ENCODE measurements at places on chromosomes 16 and 17. TPM values are rescaled to one million over a fixed set of nuclear protein-coding genes. Genes with fewer than 3 reads are reported as not detected.

- DNase-seq: no peak
Measured at GRCh38 chr16:20851601-20852000, 45.3 kb downstream of the REXO5 start.

DNA sequence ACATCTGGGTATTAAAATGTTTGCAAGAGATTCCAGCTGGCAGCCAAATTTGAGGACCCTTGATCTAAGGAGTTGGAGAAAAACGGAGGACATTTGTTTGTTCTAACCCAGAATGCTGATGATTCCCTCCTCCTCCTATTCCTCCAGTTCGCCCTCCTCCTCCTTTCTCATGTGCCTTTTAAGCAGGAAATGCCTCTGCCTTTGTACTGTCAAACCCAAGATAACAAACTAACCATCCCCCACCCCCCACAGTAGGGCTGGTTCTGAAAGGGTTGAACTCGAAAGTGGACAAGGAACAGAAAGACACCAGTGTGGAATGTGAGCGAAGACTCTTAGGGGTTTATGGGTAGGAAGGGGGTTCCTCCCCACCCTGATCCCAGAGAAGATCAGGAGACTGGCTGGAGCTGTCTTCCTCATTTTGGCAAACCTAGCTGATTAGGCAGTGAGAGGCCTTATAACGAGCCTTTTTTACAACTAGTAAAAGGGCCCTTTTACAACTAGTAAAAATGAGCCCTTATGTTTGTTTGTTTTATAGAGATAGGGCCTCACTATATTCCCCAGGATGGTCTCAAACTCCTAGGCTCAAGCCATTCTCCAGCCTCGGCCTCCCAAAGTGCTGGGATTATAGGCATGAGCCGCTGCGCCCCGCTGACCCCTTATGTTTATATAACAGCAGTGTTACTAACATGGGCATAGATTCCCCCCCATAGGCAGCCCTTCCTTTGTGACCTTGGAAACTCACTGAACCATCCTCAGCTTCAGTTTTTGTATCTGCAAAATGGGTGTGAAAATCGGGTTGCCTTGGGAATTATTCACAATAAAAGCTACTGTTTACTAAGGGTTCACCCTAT, 975 bp downstream of the CHD9 start:
- DNase-seq: no peak

- DNase-seq: no peak
Measured at GRCh38 chr16:56643080-56643778, 4.8 kb downstream of the MT1A start.

GRCh38 chr17:69723741-69724140, 309.2 kb downstream of the MAP2K6 start:
- no peak for DNase-seq

DNA sequence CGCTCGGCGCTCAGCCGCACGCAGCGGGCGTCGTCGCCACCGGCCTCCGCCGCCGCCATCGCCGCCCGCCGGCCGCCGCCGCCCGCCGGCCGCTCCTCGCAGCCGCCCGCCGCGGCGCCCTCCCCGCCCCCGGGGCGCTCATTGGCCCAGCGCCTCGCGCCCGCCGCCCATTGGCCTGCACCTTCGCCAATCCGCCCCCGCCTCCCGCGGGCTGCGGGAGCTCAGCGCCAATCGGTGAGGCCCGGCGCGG, at the start of gene PGP:
PGP (minus strand) TSS at position 122 of the 250 bp plus-strand sequence; CDS start at position 59, 63 bp downstream.
- DNase-seq: no peak

GRCh38 chr16:2950773-2951172, 13.3 kb upstream of the KREMEN2 start:
- DNase-seq: no peak

DNA sequence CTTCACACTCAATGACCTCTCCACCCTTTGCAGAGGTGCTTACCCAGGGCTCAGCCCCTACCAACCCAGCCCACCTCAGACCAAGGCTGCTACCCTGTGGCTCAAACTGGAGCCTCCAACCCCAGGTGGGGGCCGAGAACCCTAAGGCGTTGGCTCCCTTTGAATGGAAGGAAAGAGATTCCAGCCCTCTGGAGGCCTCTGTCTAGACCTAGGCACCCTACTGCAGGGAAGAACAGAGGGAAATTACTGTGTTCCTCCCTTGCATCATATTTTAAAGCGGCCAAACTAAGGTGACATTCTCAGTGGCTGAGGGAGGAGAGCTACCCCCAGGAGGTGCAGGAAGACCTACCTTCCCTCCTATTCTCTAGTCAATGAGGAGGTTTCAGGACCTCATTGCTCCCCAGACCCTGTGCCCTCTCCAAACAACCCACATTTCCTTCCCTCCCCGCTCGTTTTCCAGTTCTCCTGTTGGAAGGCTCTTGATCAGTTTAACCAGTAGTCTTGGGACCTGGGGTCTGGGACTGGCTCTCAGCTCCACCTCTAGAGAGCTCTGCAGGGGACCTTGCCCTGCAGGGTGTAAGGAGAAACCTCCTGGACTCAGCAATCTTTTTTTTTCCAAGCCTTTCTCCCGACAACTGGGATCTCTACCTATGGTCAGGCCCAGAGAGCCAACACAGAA, 5.5 kb upstream of the HOXB8 start:
- no peak for DNase-seq

DNA sequence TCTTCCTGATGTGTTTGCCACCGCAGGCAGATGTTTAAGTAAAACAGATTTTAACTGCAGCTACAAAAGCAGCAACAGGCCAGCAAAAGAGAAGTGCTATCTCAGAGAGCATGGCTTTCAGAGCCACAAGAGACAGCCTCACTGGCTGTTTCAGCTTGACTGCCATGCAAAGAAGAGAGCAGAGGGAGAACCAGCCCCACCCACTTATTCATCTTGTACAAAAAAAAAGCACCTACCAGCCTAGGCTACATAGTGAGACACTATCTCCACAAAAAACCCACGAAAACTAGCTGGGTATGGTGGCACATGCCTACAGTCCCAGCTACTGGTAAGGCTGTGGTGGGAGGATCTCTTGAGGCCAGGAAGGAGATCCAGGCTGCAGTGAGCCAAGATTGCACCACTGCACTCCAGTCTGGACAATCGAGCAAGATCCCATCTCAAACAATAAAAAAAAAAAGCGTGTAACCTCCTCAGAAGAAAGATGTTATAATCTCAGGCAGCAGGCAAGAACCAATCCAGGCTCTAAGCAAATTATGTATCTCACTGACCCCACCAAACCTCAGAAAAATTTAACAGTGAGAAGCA, 30.0 kb downstream of the STH start:
- DNase-seq: no peak

GRCh38 chr16:66751303-66751991, at the start of gene DYNC1LI2:
DYNC1LI2 (minus strand) TSS chr16:66751609; CDS start chr16:66751591, 18 bp downstream.
- peak; percentile 54 for DNase-seq

GRCh38 chr16:50547340-50548124, 664 bp upstream of the NKD1 start:
- no peak for DNase-seq

GRCh38 chr16:47965439-47965838, 190.4 kb downstream of the ABCC12 start:
- DNase-seq: no peak

GRCh38 chr17:37405955-37406634, 541 bp downstream of the ACACA start:
- no peak for DNase-seq

GRCh38 chr17:36152639-36153120, 23.8 kb downstream of the TBC1D3B start:
- no peak for DNase-seq

DNA sequence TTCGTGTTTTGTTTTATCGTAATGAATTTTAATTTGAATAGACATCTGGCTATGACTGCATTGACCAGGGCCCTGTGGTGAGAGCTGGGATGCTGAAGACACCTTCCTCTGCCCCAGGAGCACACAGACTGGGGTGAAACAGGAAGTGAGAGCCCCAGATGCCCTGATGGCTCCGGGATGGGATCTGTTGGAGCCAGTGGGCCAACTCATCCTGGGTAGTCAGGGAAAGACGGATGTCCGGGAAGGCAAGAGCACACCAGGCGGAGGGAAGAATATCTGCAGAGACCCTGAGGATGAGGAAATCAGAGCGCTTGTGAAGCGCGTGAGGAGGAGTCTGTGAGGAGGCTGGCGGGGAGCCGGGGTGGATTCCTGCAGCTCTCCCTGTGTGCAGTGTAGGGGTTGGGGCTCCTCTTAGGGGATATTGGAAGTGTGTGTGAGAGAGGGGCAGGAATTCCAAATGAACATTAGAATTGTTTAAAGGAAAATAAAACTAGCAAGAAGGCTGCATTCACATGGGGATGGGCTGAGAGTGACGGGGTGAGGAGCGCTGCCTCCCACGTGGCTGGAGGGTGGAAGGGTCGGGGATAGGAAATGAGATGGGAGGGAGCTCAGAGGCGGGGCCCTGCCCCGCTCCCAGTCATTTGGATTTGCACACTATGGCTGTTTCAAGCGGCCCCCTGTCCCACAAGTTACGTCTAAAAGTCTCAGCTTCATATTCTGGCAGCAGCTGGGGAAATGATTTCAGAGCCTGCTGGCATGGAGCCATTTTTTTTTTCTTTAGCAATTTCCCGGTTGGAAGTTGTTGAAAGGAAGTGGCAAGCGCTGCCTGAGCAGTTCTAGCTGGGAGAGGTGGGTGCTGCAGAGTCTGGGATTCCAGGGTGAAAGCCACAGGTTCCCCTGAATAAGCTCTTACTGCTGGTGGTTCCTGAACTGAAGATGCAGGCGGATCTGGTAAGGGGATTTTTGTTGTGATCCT, 71.2 kb upstream of the LGALS9 start:
- DNase-seq: peak; percentile 84

DNA sequence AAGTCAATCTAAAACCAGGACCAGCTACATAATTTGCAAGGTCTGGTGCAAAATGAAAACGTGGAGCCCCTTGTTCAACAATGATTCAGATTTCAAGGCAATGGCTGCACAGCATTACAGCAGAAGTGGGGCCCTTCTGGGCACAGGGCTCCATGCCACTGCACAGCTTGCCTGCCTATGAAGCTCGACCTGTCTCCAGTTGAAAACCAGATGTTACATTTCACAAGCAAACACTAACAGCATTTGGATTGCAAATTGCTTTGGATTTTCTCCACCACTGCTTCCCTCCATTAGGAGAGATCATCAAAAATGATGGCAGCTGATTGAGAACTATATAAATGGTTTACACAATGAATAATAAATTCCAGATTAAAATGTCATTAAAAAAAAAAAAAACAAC, 551.4 kb upstream of the ZFHX3 start:
- DNase-seq: no peak

DNA sequence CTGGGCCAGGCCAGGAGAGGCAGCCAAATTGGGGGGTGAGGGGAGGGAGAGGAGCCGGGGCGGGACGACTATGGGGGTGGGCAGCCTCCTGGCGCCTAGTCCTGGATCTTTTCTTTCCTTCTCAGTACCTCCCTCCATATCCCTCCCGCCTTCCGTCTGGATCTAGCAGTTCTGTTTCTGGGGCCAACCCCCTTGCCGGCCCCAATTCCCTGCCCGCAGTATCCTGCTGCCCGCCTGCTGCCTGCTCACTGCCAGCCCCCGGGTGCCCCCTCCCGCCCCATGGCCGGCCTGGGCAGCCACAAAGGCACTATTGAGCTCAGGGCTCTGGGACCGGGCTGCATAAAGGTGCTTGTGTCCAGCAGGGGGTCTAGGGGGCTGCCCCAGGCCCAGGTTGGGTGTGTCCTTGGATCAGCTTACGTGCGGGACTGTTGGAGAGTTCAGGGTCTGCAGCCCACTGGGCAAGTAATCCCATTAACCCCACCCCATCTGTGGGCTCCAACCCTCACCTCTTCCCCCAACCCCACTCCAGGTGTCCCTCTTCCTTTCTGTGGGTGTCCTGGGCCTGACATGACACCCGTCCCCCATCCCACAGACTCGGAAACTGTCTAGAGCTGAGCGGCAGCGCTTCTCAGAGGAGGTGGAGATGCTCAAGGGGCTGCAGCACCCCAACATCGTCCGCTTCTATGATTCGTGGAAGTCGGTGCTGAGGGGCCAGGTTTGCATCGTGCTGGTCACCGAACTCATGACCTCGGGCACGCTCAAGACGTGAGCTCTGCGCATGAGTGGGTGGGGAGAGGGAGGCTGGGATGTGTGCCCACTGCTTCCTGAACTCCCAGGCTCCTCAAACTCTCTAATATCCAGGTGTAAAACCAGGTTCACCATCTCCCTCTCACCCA, 2.0 kb downstream of the WNK4 start:
- DNase-seq: no peak

DNA sequence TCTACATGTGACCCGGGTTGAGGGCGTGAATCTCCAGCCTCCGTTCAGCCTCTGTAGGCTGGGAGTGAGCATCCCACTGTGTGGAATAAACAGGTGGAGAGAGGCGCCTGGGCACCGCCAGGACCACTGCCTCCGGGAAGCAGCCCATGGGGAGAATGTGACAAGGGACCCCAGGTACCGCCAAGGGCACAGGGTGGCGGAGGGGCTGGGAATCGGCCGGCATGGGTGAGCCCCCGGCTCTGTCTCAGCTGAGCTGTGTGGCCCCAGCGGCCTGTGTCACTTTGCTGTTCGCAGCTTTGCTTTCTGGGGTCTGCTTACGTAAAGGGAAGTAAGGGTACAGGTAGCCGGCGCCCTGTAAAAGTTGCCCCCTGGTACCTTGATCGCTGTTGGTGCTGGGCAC, 11.5 kb downstream of the GSE1 start:
- no peak for DNase-seq

DNA sequence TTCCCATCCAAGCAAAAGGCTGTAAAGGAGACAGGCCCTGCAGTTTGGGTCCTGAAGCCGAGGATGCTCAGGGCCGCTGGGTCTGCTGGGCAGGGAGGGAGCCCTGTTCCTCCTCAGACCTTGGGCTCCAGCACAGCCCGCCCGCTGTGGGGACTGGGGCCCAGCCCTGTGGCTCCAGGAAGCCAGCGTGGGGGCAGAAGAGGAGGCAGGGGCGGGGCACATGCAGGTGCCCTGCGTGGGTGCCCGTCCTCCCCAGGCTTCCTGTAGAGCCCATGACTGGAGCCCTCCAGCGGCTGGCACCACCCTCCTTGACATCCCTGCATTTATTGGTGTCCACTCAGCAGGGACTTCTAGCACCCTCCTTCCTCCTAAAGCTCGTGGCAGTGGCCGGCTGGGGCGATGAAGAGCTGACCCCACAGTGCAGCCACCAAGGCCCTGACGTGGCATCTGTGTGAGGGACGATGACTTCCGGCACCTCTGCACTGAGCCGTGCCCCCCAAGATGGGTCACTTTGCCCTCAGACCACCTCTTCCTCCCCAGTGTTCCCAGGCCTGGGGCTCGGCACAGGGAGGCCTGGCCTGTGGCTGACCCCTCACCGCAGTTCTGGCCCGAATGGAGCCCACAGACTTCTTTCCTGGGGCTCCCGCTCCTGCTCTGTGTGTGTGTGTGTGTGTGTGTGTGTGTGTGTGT, 9.9 kb downstream of the PRSS27 start:
- DNase-seq: no peak

DNA sequence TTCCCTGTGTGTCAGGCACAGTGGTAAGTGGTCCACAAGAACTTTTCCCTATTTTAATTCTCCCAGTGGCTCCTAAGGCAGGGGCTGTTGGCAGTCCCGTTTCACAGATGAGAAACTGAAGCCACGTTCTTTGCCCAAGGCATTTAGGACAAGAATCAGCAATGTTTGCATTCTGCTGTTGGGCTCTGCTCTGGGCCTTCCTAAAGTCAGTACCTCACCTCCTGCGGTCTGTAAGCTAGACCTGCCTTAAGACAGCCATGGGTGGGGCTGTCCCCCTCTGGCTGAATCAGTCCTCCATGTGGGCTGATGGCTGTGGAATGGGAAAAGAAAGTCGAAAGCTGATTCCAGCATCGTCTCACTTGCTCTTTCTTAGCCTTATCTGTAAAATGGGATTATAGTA, 304.8 kb downstream of the MAF start:
- DNase-seq: no peak

GRCh38 chr17:39225959-39226683, 376 bp upstream of the STAC2 start:
- DNase-seq: peak; percentile 78

The NPIPA8 gene
- 98.7 TPM for polyA plus RNA-seq

The KRT16 gene
- not detected for polyA plus RNA-seq

The CDK3 gene
- polyA plus RNA-seq: 28.5 TPM

The ASPSCR1 gene
- polyA plus RNA-seq: 19.5 TPM

The ANKRD40CL gene
- polyA plus RNA-seq: 0.60 TPM
